K562 (cell line): ENCODE measurements at places on chromosomes 3 and 15.

- no peak for DNase-seq
Measured at GRCh38 chr3:124386996-124387595, 343.2 kb upstream of the UMPS start.

GRCh38 chr3:11155341-11156025 is 1.2 kb downstream of the HRH1 start:
- DNase-seq = peak; percentile 52

- no peak for DNase-seq
Measured at GRCh38 chr15:98650417-98651035, 2.2 kb downstream of the IGF1R start.

DNA sequence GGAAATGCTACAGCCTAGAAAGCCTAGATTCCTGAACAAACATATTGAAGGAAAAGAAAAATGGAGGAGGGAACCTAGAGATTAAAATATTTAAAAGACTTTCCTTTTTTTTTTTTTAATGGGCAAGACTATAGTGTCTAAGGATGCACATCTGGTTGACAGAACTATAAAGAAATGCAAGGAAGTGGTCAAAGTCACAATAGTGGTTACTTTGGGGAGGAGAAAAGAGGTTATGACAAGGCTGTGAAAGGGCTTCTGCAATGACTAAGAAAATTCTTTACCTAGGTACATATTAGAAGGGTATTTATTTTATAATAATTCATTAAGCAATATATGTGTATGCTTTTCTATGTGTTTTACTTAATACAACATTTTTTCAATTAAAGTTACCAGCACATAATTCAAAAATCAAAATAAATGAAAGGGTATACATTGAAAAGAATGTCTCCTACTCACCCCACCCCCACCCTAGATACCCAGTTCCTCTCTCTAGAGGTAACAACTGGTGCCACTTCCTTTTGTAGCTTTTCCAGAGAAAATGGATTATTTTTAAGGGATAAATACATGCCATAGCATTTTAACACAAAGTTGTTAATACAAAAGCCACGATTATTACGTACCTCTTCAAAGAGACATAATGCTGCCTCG is 70.1 kb downstream of the HERC1 start:
- no peak for DNase-seq

GRCh38 chr3:50264383-50264963 is 4.5 kb upstream of the SEMA3B start:
- peak; percentile 47 for DNase-seq

DNA sequence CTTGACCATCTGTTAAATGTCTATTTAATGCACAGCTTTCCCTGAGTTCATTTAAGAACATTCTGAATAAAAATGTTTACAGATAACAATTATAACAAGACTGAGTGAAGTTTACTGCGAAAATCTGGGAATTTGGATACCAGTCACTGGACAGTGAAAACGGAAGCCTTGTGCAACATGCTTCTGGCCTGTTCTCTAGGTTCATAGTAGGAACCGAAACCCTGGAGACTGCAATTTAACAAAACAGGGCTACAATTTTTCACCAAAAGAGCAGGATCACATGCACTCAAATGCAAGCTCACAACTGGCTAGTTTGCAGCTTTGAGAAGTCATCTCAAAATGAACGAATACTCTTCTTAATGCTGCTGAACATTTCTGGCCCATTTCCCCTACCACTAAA is 435.9 kb downstream of the NR2F2 start:
- no peak for DNase-seq

- DNase-seq = no peak
Measured at GRCh38 chr3:33645060-33645647, 72.9 kb downstream of the CLASP2 start.

- DNase-seq = no peak
Measured at GRCh38 chr3:196055240-196055639, 26.6 kb downstream of the TFRC start.

DNA sequence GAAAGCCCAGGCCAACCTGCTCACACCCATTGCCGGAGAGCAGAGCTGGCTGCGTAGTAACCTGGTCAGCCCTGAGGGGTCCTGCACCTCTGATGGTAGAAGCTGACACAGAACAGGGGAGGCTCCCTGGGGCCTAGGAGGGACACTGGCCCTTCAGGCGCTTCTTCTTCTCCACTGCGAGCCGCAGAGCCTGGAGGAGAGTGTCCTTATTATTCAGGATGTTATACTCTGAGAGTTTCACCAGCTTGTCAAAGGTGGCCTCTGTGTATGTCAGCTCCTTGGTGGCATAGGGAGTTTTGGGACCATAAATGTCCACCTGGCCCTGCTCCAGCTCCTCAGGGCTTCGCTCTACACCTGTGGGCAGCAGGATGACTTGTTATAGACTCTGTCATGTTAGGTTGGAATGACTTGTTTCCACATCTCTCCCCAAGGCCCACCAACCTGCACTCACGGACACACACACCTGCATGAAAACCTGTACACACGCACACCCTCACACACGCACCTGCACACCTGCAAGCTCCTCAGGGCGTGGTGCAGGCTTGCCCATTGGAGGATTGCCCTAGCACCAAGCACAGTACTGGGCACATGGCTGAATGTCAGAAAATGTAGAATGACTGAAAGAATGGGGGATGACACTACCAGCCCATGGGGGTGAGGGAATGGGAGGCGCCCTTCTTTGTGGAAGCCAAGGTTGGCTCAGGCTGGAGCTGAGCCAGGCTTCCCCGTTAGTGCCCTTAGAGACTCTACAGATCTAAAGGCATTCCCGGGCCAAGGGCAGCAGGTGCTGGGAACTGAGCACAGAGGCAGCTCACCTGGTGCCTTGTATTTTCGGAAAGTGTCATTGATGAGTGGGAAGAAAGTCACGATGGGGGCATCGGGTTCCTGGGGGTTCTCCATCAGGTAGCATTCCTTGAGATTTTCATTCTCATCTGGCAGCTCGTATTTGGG is 11.5 kb upstream of the EHD4 start:
- DNase-seq = no peak

DNA sequence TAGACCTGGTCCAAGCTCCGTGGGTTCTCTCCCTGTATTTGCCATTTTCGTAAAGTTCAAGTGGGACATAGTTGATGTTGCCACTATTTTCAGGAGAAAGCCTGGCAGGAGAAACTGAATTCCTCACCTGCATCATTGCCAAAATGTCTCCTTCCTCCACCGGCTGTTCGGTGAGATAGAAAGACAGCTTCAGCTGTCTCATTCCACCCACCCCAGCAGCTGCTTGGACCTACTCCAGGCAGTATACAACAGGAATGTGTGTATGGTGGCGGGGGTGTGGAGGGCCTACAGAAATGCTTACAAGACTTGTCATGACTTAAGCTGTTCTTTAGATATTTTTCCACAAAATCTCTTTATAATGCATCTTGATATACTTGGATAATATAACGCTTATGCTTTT is 132.7 kb upstream of the RAP2B start:
- DNase-seq = peak; percentile 42

GRCh38 chr3:15636028-15636709 is 34.6 kb downstream of the BTD start:
- no peak for DNase-seq

DNA sequence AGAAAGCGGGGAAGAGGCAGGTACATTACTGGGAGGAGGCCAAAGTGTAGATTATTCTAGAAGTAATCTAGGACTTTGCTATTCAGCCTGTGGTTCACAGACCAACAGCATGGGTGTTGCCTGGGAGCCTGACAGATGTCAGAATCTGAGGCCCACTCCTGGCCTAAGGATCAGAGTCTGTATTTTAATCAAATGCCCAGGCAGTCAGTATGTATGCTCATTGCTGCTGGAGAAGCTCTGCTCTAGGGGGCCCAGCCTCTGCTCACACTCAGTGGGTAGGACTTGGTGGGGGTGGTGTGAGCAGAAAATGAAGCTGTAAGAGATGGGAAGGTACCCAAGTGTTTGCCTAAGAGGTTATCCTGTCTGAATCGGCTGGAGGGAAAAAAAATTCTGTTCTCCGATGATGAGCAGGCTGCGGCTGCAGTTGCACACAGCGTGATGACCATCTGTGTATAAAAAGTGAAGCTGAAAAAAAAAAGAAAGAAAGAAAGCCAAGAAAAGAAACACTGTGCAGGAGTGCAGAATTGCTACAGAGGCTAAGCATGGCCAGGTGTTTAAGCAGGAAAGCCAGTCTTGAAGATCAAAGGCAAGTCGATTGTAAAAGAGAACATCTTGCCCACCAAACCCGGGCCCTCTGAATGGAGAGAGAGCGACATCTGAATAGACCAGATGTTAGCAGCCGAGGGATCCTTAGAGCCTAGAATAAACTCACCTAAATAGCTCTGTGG is 65.2 kb downstream of the EIF4E3 start:
- no peak for DNase-seq

DNA sequence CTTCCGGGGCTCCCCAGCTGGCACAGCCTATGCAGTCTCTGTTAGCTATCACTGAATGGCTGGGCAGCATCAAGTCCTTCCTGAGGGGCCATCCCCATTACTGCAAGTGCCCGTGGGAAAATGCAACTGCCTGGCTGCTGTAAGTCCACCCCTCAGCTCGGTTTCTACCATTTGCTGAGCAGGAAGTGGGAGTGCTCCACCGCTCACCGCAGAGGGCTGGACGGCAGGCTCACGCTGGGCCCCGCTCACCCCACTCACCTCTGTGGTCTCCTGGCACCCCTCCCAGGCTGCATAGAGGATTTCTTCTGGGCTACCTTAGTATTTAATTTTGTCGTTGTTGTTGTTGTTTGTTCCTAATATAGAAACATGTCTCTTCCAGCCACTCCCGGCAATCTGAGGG is 270.2 kb downstream of the PLCL2 start:
- no peak for DNase-seq

- DNase-seq = peak; percentile 46
Measured at GRCh38 chr3:100257586-100257985, 3.2 kb upstream of the TBC1D23 start.

DNA sequence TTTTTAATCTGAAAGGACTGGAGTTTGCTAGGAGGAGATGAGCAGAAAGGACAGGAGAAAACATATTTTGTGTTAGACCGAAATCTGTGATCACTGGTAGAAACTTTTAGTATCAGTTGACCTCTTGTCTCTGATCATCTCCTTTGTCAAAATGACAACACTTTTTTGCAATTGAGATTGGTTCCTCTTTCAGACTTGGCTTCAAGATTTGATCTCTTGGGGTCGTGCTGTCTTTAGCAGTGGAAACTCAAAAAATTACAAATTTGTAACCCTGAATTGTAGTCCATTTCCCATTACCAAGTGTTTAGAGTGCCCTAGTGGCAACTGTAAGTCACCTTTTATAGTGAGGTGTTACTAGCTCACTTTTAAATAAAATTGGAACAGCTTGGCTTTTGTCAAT is 107.4 kb downstream of the KLHL25 start:
- DNase-seq = no peak

- DNase-seq = no peak
Measured at GRCh38 chr15:91407269-91407889, 307.3 kb downstream of the SV2B start.

DNA sequence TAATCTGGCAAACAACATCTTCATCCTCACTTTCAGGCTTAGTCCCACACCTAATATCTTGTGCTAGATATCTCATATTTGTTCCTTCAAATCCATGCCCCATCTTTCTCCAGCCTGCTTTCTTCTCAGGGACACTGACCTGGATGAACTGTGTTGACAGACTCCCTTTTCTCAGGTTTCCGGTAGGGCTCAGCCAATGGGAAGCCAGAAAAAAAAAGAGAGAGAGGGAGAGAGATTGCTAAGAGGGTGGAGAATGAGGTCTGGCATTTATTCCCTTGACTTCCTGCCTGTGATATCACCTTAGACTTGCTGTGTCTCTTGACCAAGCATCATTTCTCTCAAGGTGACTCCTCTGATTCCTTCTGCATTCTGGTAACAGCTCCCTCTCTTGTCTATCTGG is 145.6 kb upstream of the ABI3BP start:
- DNase-seq = no peak

DNA sequence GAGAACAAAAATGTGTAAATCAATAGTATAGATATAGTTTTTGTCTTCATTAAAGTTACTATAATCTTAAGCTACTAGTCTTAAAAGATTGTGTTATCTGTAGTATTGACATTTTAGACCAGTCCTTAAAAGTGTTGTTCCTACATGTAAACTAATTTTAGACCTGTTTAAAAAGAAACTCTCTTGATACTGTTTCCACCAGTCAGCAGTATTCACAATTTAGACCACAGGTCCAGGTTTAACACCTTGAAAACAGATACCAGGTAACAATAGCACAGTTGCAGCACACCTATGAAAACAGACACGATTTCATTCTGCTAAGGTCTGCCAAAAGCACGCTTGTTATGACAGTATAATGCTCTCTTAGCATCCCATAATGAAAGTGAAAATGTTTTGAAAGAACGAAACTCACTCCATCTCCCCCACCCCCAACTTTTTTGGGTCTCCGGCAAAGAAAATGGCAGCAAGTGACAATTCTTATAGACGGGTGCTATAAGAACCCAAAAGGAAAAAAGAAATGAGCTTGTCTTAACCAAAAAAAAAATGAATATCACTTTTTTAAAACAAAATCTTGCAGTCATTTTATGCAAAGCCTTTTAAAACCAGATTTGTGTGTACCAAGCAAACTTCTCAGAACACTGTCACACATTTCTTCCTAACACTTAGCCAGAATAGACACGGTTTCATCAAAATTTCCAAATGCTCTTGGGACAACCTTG is 1.6 kb downstream of the EIF4E3 start:
- no peak for DNase-seq

GRCh38 chr3:15384510-15385237 is 42.7 kb downstream of the METTL6 start:
- DNase-seq = no peak

DNA sequence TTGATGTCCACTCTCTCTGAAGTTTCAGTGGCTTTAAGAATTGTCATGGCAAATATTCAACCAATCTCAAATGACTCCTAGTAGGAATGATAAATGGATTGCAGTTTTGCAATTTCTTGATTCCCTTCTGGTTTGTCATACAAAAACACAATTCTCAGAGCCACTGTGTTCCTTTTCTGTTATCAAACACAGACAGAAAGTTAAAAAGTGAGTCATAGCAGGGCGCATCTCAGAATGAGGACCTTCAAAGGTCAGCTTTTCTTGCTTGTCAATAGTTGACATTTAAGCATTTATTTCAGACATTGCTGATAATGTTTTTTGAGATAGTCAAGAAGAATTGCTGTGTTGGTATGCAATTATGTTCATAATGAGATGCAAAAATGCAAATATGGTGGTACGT is 405.9 kb downstream of the NR2F2 start:
- DNase-seq = no peak

DNA sequence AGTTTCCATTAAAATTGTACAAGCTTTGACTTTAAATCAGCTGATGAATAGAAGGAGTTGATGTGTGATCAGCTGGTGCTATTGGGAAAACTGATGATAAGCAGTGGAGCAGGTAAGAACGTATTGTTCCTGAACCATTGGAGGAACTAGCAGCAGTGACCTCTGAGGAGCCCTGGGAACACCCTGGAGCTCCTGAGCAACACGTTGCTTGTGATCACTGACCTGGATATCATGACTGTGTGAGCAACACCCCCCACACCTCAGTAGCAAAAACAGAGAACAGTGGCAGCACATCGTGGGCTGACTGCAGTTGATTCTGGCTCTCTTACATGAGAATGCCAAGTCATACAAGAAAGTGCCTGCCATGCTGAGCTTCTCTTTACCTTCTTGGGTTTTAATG is 72.9 kb downstream of the BLM start:
- DNase-seq = no peak
